H1 (cell line): ENCODE measurements at places on chromosomes 6 and 20. TPM values are rescaled to one million over a fixed set of nuclear protein-coding genes. Genes with fewer than 3 reads are reported as not detected.

Gene C20orf141
- not detected in 2 replicates for total RNA-seq

Gene JPH2
- 1.3 and 1.5 TPM in 2 replicates for total RNA-seq

Gene ATG5
- total RNA-seq, result 39.0 and 39.8 TPM in 2 replicates

Gene SYCP2
- total RNA-seq, result 0.50 and 0.69 TPM in 2 replicates
